T-helper 1 cell (primary cell): ENCODE measurements at places on chromosomes 16 and 17.

DNA sequence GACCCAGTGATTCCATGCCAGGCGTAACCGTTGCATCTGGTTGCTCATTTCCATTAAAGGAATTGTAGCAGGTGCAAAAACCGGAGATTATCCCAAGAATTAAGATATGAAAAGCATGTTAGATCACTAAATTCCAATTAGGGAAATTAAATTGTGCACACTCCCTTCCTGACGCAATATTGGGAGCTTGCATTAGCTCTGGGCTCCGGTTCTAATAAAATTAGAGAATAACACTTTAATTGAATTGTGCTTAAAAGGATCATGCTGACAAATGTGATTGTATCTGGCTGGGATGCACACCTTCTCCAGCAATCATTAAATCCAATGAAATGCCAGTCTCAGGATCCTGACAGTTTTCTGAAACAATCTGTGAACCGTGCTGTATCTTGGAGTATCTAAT is 38.1 kb downstream of the IRX5 start:
- DNase-seq: no peak

DNA sequence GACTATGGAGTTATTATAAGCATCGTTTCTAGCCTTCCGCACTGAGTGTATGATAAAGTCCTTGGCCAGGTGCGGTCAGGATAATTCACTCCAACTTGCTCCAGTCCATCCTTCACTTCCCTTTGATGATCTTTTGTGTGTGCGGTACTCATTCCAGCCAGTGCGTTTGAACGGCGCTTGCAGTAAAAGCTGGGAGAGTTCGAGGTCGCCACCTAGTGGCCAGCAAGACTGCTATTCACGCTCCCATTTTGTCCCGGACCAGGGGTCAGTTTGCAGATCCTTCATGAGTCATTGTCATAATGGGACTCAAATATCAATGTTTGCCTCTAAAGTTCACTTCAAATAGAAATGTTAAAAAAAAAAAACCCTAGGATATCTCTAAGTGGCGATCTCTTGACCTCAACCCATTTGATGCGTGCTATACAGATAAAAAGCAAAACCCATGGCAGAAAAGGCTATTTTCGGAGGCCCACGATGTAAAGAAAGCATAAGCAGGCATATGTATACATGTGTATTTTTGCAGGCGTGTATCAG is 417.1 kb downstream of the TMEM114 start:
- no peak for DNase-seq

DNA sequence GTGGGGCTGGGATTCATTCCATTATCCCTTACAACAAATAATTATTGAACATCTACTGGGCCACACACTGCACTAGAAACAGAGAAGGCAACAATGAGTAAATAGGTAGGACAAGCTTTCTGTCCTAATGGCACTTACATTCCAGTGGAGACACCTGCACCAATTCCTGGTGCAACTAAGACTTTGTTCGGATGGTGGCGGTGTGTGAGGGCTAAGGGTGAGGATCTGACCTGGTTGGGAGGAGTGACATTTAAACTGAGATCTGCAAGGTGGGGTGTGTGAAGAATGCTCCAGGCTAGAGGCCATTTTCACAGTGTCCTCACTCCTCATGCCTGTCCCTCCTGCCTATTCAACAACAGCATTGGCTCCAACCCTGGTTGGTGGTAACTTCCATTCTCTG is 510.0 kb downstream of the XYLT1 start:
- no peak for DNase-seq

- DNase-seq: no peak
Observed at GRCh38 chr16:56272583-56272894, 81.2 kb downstream of the GNAO1 start.

GRCh38 chr17:64117981-64118979 is 11.7 kb downstream of the ERN1 start:
- DNase-seq: no peak

- DNase-seq: no peak
Observed at GRCh38 chr16:86133847-86134375, 234.9 kb downstream of the IRF8 start.

GRCh38 chr17:51257150-51258081 is 2.4 kb downstream of the MBTD1 start:
- no peak for DNase-seq

- no peak for DNase-seq
Observed at GRCh38 chr16:35184356-35184870, 1725.0 kb downstream of the TP53TG3F start.
